Fibroblast of skin of left biceps (primary cell): ENCODE measurements at places on chromosomes 5 and 9.
A peak's percentile ranks its signal among the peaks of the same experiment; 100 is the strongest.

GRCh38 chr9:112841261-112841660 is 49.4 kb downstream of the SLC46A2 start:
- no peak for DNase-seq

GRCh38 chr9:68998812-68999211 is 15.1 kb downstream of the PRKACG start:
- no peak for DNase-seq

GRCh38 chr5:165202519-165202910 is 1697.1 kb downstream of the MAT2B start:
- no peak for DNase-seq

- DNase-seq, result no peak
Measured at GRCh38 chr5:175921061-175921730, 46.9 kb downstream of the THOC3 start.

DNA sequence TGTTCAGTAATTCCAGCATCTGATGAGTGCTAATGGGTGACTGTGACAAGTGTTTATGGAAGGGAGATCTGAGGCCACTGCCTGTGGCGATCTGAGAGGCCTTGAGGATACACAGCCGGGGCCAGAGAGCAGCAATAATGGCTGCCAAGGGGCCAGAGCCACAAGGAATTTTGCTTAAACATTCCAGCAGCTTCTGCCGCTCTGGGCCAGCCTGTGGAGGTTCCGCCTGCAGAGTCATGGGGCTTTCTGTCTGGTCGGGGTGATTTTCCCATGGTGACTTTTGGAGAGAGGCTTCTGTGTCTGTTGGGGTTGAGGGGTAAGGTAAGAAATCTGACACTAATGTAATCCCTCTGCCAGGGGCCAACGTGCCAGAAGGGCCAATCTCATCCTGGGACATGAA is 353.5 kb downstream of the ADAMTS6 start:
- DNase-seq, result no peak

- DNase-seq, result no peak
Measured at GRCh38 chr5:6837519-6838110, 124.4 kb downstream of the TENT4A start.

GRCh38 chr5:39876146-39876545 is 451.4 kb upstream of the DAB2 start:
- no peak for DNase-seq

- peak; percentile 97 for DNase-seq
Measured at GRCh38 chr5:144187699-144188294, 17.1 kb downstream of the KCTD16 start.

GRCh38 chr5:65727491-65728156 is 5.6 kb downstream of the NLN start:
- no peak for DNase-seq

GRCh38 chr9:76591256-76591950 is 132.4 kb downstream of the GCNT1 start:
- DNase-seq, result peak; percentile 36
